ENCODE measurements at places on chromosomes 6 and 20.

DNA sequence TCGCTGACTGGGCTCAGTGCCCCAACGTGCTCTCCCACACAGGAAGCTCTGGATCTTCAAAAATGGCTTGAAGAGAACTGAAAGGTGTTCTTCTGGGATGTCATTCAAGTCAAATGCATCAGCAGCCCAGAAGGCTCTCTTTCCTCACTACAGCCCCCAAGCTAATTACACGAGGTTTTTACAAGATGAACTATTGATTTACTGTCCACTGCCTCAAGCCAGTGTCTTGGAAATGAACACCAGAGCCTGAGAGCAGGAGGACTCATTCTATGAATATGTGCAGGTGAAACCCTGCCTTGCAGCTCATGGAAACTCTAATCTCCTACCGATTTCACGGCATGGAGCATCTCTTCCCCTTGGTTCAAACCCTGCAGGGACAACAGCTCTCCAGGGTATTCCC, 98.9 kb upstream of the CST7 start:
- DNase-seq, result no peak

DNA sequence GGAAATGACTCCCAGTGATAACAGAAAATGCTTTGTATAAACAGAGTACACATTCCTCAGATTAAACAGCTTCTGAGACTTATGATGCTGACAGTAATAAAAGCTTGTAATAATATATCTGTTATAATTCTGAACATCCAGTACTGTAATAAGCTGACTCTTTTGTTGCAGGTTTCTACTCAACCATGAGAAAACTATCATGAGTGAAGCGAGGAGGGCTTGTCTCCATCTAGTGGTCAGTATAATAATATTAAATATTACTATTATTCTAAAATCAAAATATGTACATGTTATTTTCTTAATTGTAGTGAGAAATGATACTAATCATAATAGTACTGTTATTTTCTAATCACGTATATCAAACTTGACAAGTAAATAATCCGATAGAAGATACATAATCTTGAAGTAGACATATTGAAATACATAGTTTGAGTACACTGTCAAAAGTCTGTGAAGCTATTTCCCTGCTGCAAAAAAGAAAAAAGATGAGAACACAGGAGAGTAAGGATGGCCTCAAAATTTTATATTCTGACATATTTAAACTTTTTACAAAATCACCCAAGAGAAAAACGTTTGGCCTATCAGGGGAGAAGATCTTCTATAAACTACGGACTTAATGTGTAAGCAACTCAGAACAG, 183.1 kb downstream of the MOXD1 start:
- DNase-seq, result no peak

DNA sequence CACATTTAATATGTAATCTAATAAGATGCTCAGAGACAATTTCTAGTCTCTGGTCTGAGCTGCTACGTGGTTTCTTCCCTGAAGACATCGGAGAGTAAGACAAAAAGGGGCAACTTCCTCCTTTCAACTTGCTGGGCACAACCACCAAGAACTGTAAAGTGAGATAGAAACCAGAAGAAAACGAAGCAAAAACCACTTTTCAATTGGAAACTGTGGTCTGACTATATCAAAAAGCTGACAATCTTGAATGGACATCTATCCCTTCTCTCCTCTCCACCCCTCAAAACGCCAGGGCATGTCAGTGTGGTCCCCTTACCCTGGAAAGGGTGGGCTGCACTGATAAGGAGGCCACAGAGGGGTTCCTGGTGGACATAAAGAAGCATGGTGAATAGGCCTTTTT, 269.1 kb downstream of the CD83 start:
- DNase-seq, result no peak

DNA sequence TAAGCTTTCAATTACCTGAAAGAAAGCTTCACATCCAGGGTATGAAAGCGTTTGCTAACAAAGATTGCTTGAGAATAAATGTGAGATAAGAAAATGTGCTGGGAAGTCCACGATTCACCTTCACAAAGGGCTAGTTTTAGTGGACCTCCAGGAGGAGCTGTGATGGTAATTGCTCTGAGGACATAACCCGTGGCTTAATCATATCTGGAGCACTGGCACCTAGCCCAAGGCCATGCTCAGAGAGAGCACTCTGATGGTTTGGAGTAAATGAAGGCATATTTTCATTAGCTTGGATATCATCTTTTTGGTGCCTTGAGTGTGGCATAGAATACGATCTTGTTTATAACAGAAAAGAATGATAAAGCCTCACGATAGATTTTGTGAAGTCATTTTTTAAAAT, 46.9 kb upstream of the BACH2 start:
- no peak for DNase-seq

- no peak for DNase-seq
Observed at GRCh38 chr6:114092943-114093342, 122.0 kb upstream of the HDAC2 start.

DNA sequence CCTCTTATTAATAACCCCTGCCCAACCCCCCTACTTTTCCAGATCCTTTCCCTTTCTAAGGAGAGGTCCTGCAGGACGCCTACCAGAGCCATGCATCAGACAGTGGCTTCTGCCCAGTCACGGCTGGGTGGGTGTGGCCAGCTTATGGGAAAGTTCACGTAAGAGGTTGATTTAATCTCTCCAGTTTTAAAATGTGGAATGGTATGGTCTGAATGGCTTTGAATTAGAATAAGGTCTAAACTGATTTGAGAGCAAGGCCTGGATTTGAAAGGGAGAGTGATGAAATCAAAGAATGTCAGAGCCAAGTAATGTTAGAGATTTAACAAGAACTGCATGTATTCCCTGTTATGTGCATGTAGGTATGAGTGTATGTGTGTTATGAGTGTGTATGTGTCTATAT, 275.7 kb downstream of the PAX1 start:
- DNase-seq, result no peak

DNA sequence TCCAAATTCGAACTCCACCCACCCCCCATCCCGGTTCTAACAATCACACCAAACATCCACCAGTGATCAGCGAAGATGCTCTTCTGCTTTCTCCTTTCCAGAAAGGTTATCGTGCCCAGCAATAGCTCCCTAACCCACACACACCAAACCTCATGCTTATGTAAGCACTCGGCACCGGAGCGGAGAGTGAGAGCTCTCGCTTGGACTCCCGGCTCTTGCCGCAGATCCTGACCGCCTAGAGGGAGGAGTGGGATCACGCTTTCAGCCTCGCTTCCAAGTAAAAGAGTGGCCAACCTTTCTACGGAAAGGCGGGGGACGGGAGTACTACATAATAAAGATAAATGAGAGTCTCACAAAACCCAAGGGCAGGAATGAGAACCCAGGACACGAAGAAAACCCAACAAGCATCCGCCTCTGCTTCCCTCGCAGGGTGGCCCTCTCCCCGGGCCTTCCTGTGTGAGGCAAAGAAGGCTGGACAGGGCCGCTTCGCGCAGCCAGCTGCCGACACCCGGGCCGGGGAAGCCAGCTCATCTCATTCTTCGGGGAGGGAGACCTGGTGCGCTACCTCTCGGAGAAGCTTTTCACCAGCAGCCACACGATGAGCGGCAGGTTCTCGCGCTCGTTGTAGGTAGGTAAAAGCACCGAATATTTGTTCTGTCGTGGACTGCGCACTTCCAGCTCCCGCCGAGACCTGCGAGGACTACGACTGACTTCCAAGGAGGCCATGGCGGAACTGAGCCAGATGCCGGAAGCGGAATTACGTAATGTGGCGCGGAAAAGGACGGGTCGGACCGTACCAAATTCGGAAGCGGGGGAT, at the start of gene DPM1:
DPM1 (minus strand) TSS at position 735 of the 817 bp plus-strand sequence; CDS start at position 726, 9 bp downstream.
- peak; percentile 82 for DNase-seq

- DNase-seq, result no peak
Observed at GRCh38 chr20:8667306-8667705, 401.6 kb upstream of the PLCB4 start.

DNA sequence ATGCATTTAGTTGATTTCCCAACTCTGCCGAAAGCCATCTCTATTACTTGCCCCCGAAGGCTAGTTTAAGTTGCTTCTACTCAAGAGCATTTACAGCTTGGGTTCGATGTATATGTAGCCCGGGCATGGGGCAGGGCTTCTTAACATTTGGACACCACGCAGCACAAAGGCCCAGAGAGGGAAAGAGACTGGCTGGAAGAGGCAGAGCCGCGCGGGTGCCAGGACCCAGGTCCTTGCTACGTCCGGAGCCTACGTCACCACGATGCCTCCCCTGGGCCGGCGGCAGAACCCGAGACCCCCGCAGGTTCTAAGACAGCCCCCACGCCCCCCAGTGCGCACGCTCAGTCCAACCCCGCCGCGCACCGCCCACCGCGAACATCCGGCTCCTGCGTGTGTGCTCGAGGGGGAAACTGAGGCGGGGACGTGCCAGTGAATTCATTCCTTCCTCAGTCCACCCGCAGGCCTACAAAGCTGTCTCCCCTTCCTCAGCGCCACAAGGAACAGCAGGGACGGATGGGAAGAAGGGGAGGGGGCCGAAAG, 367 bp upstream of the PCIF1 start:
- peak; percentile 45 for DNase-seq

GRCh38 chr20:60071965-60072364, 113.7 kb downstream of the CDH26 start:
- DNase-seq, result no peak

- DNase-seq, result no peak
Observed at GRCh38 chr20:61875996-61876395, 189.7 kb downstream of the TAF4 start.

GRCh38 chr20:46618316-46619100, 32.8 kb downstream of the SLC13A3 start:
- no peak for DNase-seq

DNA sequence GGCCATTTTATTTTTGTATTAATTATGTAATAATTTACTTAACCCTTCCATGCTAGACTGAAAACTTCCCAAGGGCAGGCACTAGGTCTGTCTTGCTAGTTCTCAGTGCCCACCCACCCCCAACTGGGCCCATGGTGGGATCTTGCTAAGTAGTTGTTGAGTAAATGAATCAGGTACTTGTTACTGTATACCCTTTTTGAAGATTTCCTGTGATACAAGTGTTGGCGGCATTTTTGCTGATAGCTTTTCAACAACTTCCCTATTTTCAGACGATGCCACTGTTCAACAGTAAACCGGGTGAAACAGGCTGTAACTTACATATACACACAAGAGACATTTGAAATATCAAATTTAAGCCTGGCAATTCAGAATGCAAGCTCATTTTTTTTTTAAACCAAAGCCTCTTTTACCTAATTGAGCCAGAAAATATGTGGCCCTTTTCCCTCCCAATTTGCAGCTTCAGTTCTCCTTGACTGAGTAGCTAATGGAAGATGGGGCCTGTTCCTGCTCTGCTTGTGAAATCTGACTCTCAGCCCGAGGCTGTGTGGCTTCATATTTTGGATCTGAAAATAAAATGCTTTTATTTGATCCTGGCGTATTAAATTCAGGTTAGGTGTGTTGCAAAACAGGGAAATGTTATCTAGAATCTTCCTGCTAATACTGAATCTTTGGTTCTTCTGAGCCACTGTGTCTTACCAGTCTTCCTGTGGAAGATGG, 288.3 kb downstream of the NRN1 start:
- no peak for DNase-seq

GRCh38 chr6:27957516-27957915, 475 bp downstream of the OR2B6 start:
- no peak for DNase-seq

DNA sequence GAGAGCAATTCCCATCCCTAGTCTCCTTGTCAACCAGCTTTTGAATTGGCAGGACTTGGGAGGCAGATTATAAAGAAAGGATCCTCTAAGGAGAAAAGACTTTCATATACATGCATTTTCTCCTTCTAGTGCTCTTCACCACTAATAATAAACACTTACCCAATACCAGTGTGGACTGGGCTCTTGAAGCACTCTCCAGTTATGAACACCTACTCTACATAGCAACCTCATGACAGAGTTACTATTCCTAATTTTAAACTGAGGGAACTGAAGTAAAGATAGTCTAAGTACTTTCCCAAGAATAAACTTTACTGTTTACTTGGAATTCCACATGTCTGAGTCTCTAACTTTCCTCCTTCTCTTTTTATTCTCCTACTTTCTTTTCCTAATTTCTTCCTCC, 4.8 kb downstream of the COL9A1 start:
- no peak for DNase-seq

- no peak for DNase-seq
Observed at GRCh38 chr20:46207793-46208192, 89.7 kb downstream of the CD40 start.

GRCh38 chr6:123715006-123715863, 78.5 kb upstream of the TRDN start:
- DNase-seq, result no peak

GRCh38 chr6:135088281-135088680, 33.7 kb upstream of the HBS1L start:
- DNase-seq, result no peak

DNA sequence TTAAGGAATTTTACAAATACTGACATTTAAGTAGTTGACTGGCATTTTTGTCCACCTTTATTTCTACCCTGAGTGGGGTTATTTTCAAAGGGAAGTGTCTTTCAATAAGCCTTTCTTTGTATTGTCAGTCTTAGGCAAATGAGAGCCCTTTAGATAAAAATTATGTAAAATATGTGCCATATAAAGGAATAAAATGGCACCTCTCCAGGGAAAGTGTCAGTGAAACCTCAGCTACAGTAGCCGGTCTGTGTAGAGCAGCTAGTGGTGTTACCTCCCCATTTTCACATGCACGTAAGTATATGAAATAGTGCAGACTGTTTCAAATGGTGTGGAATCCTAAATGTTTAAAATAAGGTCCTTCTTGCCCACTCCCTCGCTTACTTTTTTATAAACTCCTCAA, 5.0 kb downstream of the FAM217B start:
- DNase-seq, result no peak

GRCh38 chr6:2097464-2097863, 147.9 kb downstream of the GMDS start:
- DNase-seq, result no peak

DNA sequence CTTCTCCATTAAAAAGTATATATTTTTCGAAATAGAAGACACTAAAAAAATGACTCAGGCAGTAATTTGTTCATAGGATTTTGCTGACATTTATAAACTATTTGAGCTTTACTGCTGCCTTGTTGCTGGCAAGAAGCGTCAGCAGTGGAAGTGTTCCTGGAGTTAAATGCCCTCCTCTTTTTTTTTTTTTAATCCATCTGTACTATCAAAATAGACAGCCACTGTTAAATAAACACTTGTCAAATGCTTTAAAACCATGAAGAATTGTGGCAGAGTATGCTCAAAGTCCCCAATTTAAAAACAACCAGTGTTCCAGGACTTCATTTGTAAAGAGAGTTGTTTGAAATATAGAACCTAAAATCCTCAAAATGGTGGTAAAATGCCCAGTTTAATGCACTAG, 253.8 kb downstream of the NKAIN2 start:
- no peak for DNase-seq

DNA sequence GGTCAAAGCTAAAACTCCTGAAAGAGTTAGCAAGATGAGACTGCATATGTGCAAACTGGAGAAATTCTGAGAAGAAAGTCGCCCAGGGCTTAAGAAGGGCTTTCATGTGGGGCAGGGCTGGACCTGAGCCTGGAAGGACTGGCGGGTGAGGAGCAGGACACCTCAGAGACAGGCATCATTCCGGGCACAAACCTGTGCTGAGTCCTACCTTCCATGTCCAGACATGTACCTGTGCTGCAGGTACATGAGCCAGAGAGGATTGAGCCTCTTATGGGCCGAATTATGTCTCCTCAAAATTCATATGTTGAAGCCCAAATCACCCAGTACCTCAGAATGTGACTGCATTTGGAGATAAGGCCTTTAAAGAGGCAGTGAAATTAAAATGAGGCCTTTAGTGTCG, 171.0 kb downstream of the QRSL1 start:
- DNase-seq, result no peak

- no peak for DNase-seq
Observed at GRCh38 chr20:24001712-24002405, 13.3 kb upstream of the GGTLC1 start.

All from breast epithelium (tissue), 4 donors.